T-helper 2 cell (primary cell): ENCODE measurements at places on chromosomes 11 and 22.

DNA sequence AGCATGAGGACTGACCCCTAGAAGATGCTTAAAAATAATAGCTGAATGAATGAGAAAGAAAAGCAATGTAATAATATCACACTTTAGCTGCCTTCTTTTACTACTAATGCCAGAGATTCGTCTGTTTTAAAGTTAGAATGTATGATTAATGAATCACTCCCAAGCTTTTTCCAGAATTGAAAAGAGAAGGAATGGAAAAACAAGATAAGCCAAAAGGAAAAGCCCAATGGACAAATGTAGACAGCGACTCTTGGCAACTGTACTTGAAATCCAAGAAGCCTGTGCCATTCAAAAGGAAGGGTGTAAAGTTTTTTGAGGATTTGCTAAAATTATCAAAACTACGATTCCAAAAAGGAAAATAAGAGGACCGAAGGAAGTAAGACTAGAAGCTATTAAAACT, 40.8 kb upstream of the PAMR1 start:
- no peak for DNase-seq

- peak; percentile 58 for DNase-seq
Measured at GRCh38 chr11:43359422-43359818, 700 bp downstream of the TTC17 start.

DNA sequence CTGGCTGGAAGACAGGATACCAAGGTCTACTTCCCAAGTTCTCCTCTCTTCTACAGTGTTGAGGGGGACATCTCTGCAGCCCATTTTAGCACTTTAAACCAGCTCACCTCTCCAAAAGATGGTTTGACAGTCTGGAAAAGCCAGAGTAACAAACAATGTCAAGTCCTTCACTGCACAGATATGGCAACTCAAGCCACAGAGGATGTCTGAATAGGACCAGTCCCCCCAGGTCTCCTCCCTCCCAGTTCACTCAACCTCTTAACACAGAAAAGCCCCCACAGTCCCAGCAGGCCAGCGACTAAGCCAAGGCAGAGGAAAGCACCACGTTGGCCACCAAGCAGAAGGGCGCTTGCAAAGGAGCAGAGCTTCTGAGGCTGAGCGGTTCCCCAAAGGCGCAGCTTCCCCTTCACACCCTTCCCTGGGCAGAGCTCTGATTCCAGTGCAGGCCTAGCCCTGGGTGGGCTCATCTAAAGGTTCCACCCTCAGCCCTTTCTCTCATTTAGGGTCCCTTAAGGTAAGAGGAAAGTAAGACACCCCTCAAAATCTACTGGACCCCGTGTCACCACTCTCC, 62.7 kb downstream of the PAK1 start:
- no peak for DNase-seq

- no peak for DNase-seq
Measured at GRCh38 chr11:77183431-77183984, 55.5 kb downstream of the MYO7A start.

DNA sequence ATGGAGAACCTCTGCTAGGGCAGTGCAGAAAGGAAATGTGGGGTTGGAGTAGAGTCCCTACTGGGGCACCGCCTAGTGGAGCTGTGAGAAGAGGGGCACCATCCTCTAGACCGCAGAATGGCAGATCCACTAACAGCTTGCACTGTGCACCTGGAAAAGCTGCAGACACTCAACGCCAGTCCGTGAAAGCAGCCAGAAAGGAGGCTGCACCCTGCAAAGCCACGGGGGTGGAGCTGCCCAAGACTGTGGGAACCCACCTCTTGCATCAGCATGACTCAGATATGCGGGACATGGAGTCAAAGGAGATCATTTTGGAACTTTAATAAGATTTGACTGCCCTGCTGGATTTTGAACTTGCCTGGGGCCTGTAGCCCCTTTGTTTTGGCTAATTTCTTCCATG, 8.7 kb downstream of the TSKU start:
- no peak for DNase-seq

DNA sequence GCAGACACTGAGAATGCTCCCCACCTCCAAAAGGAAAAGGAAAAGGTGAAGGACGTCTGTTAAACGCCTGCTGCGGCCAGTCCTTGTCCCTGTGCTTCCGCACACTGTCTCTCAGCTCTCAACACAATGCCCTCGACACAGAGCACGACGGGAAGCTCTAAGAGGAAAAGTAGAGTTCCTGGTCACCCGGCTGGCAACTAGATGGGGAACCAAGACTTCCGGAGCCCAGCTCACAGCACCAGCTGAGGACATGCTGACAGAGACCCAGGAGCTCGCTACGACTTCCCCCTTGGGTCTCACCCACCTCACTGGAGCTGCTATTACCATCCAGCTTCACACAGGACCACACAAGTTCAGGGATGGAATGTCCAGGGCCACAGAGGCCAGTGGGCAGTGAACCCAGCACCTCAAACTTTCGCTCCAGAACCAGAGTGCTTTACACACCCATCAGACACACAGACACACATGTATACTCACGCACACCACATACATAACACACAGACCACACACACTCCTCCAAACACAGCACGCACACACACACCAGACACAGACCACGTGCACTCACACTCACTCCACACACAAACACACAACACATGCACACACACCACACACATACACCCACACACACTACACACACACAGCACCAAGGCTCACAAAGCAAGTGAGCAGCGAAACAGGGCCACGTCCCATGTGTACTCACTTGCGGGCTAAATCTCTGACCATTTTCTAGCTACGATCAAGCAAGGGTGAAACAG, 9.6 kb downstream of the SULT4A1 start:
- DNase-seq, result no peak

DNA sequence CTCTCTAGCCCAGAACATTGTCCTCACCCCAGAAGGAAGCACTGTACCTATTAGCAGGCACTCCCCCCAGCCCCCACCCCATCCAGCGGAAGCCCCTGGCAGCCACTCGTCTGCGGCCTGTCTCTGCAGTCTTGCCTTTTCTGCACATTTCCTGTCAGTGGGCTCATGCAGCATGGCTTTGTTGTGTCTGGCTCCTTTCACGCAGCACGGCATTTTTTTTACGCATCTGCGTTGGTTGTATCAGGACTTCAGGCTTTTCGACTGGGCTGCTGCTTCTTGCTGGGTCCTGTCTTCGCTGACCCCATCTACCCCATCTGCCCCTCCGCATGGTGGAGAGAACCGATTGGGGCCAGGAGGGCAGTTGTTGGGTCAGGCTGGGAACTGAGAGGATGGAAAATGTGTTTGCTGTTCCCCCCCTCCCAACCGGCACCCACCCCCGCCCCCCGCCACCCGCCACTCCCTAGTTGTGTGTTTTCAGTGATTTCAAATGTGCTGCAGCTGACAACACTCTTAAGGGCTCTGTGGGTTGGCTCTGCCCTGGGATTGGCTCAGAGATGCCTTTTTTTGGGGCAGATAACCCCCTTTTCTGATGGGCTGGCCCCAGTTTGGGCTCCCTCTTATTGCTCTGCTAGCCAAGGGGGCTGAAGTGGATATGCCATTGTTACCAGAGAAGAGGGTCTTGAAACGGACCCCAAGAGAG, 110.0 kb downstream of the KIAA1671 start:
- DNase-seq, result peak; percentile 61

GRCh38 chr11:78504708-78505107, 70.0 kb downstream of the NARS2 start:
- no peak for DNase-seq

DNA sequence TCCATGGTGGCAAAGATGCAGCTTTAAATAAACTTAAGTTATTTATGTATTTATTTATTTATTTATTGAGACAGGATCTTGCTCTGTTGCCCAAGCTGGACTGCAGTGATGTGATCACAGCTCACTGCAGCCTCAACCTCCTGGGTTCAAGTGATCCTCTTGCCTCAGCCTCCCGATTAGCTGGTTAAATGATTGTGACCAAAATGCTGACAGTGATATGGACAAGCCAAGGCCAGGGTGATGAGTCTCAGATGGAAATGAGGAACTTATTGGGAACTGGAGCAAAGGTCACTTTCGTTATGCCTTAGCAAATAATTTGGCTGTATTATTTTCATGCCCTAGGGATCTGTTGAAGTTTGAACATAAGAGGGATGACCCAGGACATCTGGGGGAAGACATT, 9.3 kb upstream of the LRP5 start:
- DNase-seq, result no peak
